ENCODE measurements at places on chromosomes 1 and 21.
A peak's percentile ranks its signal among the peaks of the same experiment; 100 is the strongest.

DNA sequence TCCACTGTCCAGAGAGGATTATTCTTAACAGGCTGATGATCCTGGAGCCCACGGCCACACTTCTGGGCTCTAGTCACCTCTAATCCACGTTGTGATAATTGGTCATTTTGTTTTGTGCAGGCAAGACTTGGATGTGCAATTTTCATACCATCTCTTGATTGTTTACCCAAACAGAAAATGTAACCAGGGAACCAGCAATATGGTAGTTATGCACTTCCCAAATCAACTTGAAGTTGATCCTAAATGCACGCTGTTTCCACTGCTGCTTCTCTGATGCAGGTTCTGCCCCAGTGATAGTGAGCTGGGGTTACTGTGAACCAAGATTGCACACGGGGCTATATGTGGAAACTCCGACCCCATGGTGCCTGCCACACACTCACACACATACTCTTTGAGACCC, 14.7 kb upstream of the KCNJ15 start:
- no peak for DNase-seq

DNA sequence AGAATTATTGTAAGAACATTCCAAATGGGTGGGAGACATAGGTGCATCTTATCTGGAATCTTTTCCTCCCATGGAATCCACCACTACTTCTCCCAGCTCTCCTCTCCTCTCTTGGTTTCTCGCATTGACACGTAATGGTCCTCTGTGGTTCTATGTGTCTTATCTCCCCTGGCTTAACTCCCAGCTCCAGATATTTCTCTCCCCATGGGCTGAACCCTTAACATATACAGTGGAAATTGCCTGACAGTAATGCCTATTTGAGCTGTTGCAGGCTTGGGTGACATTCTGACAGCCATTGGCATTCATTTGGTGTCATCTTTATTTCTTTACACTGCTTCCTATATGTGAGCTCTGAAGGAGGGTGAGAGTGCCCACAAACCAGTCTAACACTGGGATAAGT, 118.3 kb downstream of the SPATA46 start:
- no peak for DNase-seq

- DNase-seq = no peak
Observed at GRCh38 chr1:219209578-219209977, 35.9 kb downstream of the LYPLAL1 start.

DNA sequence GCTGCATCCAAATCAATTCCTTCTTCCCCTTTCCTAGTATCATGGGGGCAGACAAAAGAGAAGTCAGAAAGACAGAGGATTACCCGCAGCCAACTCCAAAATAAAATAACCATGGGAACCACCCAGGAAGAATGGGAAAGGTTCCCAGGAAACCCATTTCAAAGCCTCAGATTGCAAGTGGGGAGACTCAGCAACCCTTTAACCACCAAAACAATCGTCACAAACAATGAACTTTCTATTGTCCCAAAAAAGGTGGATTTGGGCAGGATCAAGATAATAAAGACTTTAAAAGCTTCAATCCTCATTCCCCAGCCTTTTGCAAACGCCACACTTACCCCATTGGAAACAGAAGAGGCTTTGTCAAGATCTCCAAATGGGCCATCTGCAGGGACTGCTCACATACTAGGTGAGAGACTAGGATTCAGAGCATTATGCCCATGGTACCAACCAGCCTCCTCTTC, 5.1 kb downstream of the TIAM1 start:
- DNase-seq = no peak

DNA sequence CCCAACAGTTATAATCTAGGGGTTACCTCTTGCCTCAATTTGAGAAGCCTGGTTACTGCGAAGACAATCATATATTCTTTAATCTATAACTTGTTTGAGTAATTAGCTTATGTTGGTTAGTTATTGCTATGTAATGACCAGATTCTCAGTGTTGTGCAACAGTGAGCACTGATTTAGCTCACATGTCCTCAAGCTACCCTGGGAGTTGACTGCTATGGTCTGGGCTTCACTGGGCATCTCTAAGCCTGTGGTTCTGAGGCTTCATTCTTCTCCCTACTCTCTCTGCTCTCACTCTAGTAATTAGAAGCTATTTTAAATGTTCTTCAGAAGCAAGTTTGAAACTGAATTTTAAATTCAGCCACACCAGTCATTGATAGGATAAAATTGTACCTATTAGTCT, 371.8 kb downstream of the PBX1 start:
- DNase-seq = no peak

DNA sequence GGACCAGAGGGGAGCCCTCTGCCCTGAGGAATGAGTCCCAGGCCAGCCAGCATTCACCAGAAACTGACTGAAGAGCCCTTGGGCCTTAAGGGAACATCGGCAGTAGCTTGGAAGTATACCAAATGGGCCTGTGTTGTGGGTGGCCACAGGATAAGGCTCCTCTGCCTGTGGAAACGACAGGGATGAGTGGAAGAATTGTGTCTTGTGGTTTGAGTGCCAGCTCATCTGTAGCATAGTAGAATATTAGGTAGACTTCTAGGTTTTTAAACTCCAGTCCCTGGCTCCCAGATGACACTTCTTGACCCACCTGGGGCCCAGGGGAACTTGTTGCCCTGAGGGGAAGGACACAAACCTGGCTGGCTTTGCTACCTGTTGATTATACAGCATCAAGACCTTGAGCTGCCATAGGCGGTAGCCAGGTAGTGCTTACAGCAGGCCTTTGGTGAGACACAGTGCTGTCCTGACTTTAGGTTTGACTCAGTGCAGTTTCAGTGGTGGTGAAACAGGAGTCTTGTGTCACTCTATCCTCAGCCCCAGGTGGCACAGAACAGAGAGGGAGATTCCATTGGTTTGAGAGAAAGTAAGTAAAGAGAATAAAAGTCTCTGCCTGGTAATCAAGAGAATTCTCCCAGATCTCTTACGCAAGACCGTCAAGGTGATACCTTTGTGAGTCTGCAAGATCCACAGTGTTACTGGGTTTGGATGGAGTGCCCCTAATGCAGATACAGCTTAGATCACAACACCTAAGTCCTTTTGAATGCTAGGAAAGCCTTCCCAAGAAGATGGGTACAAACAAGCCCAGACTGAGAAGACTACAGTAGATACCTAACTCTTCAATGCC, 50.2 kb downstream of the RABGAP1L start:
- DNase-seq = no peak

GRCh38 chr1:230354005-230354404, 72.1 kb downstream of the PGBD5 start:
- no peak for DNase-seq

- DNase-seq = no peak
Observed at GRCh38 chr21:44778499-44778911, 23.1 kb downstream of the UBE2G2 start.

DNA sequence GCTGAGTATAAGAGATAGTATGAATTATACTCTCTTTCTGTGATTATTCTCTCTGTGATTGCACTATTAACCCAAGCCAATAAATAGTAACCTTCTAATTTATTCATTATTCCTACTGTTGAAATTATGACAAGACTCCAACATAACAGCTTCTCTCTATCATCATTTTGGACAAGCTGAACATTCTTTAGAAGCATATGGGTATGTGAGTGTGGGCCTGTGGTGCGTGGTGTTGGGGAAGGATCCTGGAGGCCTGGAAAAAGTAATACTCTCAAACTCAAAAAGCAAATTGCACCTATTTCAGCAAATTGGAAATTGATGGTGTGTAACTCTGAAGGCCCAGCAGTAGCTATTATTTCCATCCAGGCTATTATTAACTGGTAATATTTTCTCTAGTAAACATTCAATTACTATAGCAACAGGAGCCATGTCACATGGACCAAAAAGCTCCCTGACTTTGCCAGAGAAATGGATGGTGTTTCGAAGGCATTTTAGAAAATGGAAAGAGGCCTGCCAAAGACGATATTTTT, 502.8 kb downstream of the LTN1 start:
- no peak for DNase-seq

DNA sequence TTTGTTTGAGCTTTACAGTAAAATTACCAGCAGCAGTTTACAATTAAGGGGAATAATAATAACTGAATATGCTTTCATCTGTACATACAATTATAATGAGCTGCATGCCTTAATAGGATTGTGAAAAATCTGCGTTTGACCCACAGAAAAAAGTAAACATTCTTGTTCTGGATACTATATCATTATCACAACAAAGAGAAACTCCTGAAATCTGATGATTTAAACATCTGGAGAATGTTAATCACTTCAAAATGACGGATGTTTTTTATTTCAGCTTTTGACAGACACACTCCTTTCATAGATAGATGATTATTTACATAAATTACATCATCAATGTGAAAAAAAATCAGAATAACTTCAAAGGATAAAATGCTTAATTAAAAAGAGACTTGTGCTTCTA, 58.5 kb downstream of the TYW3 start:
- DNase-seq = no peak

GRCh38 chr1:103177108-103177775, 68.9 kb upstream of the COL11A1 start:
- no peak for DNase-seq

DNA sequence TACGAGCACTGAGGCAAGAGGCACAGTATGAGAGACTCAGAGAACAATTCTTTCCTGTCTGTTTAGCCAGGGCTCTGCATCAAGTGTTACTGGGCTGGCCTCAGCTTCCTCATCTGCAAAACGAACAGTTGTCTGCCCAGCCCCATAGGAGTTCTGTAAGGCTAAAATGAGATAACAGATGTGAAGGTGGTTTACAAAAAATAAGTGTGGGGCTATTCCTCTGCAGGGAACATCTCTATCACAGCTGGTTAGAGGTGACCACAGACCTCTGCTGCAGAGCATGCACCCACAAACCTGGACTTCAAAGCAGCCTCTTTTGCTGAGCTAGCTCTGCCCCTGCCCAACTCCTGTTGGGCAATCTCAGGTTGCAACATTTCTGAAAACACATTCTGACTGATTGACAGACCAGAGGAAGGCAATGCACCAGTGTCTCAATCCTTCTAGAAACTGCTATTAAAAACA, 10.5 kb upstream of the OLIG1 start:
- no peak for DNase-seq

DNA sequence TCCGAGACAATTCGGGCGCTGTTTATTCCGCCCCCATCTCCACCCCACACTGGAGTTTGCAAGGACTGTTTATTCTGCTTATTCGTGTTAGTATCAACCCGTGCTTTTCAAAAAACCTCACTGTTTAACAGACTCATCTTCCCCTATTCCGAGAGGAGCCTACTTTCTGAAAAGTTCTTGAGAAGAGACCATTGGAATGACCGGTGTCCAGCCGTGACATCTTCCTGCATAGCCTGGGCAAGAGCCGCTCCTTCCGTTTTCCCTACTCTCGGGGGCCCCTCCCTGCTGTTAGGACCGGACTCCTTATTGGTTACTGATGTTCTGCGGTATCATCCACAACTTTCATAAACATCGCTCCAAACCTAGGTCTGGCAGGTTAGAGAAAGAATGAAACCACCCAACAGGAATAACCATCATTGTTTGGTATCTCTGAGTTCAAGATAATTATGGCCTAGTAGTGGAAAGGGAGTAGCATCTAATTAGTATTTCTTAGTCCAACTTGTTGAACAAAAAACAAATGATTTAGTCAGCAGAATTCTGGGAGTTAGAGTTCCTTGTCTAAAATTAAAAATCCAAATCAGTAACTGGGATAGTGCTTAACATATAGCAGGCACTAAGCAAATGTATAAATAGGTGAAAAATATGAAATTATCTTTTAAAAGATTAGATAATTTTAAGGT, 837 bp downstream of the STXBP3 start:
- DNase-seq = peak; percentile 39

- no peak for DNase-seq
Observed at GRCh38 chr1:80540149-80540548, 1260.6 kb upstream of the ADGRL2 start.

DNA sequence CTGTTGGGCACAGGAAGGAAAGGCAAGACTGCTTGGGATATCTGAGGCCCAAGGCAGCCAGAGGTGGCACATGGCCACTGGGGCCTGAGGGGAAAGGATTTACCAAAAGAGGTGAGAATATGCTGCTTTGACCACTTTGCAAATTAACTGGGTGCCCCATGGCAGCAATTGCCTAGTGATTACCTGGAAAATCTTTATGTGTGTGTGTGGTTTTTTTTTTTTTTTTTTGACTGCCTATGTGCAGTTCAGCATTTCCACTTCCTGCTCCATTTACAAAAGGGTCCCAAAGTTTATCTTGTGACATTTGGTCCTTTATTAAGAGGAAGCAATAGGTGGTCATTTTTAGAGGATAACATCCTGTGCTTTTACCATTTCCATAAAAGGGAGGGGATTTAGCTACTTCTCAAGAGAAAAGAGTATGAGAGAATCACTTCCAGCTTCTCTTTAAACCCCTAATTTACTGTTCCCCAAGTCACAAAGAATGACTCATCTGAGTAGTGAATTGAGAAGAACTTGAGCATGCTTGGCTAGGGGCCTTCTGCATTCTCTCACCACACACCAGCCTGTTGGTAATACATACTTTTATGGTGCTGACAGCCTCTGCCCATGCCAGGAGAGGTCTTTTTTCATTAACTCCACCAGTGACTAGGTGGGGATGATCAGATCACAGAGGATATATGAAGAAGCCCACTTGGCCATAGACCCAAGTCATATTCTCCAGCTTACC, 52.1 kb downstream of the SYDE2 start:
- DNase-seq = peak; percentile 43

DNA sequence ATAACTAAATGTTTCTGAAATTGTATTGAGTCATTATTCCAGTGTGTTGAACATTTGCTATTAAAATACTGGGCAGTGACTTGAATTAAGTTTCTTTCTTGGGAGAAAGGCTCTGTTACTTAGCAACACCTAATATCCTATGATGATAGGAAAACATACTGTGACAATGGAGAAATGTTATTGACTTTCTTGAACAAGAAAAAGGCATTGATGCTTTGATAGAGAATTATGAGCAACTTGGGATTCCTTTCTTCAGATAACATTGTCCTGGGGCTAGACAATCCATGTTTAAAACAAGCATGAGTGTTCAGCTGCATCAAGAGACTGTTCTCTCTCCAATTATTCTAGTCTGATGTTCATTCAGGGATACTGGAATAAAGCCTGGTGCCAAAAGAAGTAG, 215.9 kb upstream of the L1TD1 start:
- no peak for DNase-seq

DNA sequence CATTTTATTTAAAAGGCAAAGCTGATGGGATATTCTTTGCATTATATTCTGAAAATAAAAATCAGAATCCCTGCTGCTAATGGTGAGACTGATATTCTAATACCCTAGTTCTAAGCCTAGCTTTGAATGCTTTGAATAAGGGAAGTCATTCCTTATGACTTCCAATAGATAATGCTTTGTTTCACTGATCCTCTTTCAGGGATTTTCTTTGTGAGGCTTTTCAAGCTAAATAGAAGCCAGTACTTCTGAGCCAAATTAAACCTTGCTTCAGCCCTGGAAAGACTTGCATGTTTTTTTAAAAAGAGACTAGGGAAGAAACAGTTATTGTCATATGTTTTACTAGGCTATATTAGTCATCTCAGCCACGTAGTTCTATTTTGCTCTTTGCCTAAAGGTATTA, 68.5 kb upstream of the CACYBP start:
- no peak for DNase-seq

DNA sequence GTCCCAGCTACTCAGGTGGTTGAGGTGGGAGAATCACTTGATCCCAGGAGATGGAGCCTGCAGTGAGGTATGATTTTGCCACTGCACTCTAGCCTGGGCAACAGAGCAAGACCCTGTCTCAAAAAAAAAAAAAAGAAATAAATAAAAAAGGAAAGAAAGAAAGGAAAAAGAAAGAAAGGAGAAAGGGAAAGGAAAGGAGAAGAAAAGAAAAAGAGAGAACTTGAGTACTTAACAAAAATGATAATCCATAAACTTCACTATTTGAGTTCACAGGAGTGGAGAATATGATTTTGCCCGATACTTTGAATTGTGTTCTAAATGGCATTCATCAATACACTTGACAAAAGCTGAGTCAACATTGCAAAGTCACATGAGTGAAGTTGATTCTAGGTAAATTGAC, 23.8 kb upstream of the ZNF281 start:
- no peak for DNase-seq

Data from GM10248 (cell line).